ENCODE measurements at places on chromosomes 5 and 9.

DNA sequence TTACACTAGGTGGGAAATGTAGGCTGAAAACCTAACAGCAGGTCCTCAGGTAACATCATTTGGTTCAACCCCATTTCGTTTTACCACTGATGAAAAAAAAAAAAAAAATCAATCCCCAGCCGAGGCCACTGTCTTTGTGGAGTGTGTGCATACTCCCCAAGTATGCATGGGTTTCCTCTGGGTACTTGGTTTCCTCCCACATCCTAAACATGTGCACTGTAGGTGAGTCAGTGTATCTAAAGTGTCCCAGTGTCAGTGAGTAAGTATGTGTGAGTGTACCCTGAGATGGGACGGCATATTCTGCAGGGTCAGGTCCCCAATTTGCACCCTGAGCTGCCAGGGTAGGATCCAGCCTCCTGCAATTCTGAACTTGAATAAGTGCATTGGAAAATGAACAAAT is 966.5 kb upstream of the DMAC1 start:
- no peak for DNase-seq

- no peak for DNase-seq
Observed at GRCh38 chr5:5420251-5420650, 2.2 kb upstream of the ICE1 start.

DNA sequence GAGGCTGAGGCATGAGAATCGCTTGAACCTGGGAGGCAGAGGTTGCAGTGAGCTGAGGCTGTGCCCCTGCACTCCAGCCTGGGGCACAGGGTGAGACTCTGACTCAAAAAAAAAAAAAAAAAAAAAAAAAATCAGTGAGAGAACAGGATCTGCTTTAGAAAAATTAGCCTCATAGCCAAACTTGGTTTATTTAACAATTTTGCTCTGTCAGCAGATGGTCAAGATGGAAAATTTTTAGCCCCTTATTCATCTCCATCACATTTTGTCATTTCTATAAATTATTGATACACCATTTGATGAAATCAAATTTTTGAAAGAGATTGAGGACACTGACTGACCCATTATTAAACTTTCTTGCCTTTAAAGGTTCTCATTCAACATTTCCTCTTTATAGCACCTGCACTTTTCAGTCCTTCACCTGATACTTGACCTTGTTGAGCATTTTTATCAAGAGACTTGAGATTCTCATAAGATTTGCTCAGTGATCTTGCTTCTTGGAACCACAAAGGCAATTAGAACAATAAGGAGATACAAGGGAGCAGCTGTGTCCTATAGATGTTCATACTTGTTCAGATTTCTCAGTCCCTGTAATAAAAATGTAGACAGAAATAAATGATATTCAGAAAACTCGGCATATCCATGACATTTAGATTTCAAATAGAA is 38.1 kb downstream of the LRRC70 start:
- DNase-seq, result no peak

DNA sequence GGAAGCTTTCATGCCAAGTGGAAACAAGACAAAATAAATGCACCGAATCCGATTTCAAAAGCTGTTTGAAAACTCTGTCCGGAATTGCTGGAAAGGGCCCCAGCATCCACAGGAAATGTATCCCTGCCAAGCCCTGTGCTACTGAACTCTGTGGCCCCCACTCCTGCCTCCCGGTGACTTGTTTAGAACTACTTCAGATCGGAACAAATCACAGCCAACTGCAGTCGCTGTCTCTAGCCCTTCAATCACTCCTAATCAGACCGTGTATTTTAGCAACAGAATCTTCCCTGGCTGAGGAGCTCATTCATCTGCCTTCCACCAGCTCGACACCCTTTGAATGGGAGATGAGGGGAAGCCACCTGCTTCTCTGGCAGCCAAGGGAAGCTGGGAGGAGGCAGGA is 94.1 kb downstream of the KCNIP1 start:
- no peak for DNase-seq

GRCh38 chr5:180020176-180020575 is 51.4 kb downstream of the RNF130 start:
- DNase-seq, result no peak

- DNase-seq, result no peak
Observed at GRCh38 chr5:159884917-159885620, 31.2 kb upstream of the ADRA1B start.

Measured in stimulated activated CD8-positive, alpha-beta memory T cell treated with anti-CD3 and anti-CD28 coated beads, Interleukin-7, amount 100 ng/mL, for 1 hour (primary cell).